ENCODE measurements at places on chromosomes 6 and 20. TPM values are rescaled to one million over a fixed set of nuclear protein-coding genes. Genes with fewer than 3 reads are reported as not detected.

- no peak for DNase-seq
- no peak overlapping the region for H3K4me3 ChIP-seq
- peaks cover 2% of the 10 kb centered on the region for H3K4me1 ChIP-seq
- H3K36me3 ChIP-seq, result peaks cover 2% of the 10 kb centered on the region
Observed at GRCh38 chr20:25439328-25439727, 31.9 kb downstream of the GINS1 start.

DNA sequence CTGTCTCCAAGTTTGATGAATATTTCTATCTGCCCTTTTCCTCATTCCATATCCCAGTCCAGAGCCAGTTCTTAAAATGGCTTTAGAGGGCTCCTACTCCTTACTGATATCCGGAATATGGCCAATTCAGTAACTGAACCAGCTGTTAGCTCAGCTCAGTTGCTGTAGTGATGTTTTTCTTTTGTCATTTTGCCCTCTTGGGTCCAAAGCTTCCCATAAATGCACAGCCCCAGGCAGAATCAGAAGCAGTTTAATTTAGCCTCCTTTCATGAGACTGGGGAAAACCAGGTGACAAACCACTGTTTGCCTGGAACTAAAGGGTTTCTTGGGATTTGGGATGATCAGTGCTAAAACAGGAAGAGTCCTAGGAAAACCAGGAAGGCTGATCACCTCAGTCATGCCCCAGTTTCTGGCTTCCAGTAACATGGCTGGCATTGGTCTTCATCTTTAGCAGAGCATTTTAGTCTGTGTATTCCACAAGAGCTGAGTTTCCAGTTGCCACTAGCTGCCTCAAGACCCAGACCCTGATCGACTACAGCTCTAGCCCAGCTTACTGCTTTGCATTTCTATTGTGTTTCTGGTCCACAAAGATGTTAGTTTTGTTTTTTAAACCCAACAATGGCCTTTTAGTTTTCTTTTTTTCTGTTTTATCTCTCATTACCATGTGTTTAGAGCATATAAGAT is 40.6 kb upstream of the REV3L start:
- no peak for DNase-seq
- no peak overlapping the region for H3K4me3 ChIP-seq
- no peaks in the 10 kb centered on the region for H3K36me3 ChIP-seq
- no peaks in the 10 kb centered on the region for H3K4me1 ChIP-seq
- no peak overlapping the region for H3K27ac ChIP-seq

GRCh38 chr20:63309261-63310071 is 16.5 kb downstream of the COL20A1 start:
- DNase-seq, result peak; percentile 24
- no peak overlapping the region for H3K27ac ChIP-seq
- peaks cover 6% of the 10 kb centered on the region for H3K4me1 ChIP-seq
- no peak overlapping the region for H3K4me3 ChIP-seq
- no peaks in the 10 kb centered on the region for H3K36me3 ChIP-seq

GRCh38 chr20:46021361-46022359 is 7.4 kb upstream of the SLC12A5 start:
- H3K4me1 ChIP-seq, result no peaks in the 10 kb centered on the region
- H3K27ac ChIP-seq, result no peak overlapping the region

DNA sequence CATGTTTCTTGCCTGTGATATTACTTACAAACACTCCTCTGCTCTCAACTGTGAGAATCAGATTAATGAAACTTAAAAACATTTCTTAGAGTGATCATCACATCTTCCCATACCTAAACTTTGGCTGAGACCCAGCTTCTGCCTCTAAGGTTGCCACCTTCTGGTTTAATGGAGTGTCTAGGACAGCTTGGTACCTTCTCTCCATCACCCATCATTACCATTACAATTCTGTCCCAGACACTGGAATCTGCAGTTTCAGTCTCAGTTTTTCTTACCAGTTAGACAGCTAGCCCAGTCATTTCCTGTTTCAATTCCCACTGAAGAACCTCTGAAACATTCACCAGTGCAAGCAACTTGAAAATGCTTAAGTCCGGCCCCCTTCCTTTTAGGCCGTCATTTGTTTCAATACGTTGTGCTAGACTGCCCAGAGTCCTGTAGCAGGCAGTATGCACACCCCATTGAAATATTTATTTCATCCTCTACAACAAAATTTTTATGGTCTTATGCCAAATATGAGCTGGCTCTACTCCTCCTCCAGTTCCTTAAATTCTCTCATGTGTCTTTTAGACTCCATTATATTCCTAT is 107.0 kb upstream of the FOXO3 start:
- no peaks in the 10 kb centered on the region for H3K4me1 ChIP-seq
- no peaks in the 10 kb centered on the region for H3K36me3 ChIP-seq
- DNase-seq, result peak; percentile 78
- no peaks in the 10 kb centered on the region for H3K27me3 ChIP-seq
- H3K4me3 ChIP-seq, result no peak overlapping the region

GRCh38 chr6:113077794-113078193 is 730.7 kb downstream of the RFPL4B start:
- H3K4me3 ChIP-seq, result no peak overlapping the region
- peaks cover 2% of the 10 kb centered on the region for H3K4me1 ChIP-seq
- no peaks in the 10 kb centered on the region for H3K36me3 ChIP-seq
- H3K27me3 ChIP-seq, result no peaks in the 10 kb centered on the region
- DNase-seq, result no peak

GRCh38 chr6:123587838-123588545 is 48.8 kb downstream of the TRDN start:
- H3K27ac ChIP-seq, result no peak overlapping the region
- DNase-seq, result no peak
- no peaks in the 10 kb centered on the region for H3K36me3 ChIP-seq
- no peak overlapping the region for H3K4me3 ChIP-seq

DNA sequence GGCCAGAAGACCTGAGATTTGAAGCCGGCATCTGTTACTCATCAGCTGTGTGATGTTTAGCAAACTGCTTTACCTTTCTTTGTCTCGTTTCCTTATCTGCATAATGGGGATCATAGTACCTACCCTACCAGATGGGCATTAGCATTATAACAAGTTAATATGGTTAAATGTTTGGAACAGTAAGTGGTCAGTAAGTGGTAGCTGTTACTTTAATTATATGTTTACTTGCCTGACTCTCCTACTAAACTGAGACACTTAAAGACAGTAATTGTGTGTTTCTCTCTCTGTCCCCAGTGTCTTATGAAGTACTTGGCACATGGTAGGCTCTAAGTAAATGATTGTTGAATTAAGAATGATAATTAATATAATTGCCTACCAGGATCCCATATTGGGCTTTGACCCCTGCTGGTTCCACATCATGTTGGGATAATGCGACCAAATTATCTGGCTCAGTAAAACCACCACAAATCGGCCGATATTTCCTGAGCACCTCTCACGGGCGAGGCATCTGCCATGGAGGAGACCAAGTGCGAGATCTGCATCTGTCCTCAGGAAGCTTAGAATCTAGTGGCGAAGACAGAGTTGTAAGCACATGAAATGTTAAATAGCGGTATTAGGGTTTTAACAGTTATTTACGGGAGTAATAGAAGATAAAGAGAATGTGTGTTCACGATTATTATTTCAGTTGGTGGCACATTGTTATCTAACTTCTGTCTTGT is 31.4 kb downstream of the PTK7 start:
- no peak overlapping the region for H3K27ac ChIP-seq
- DNase-seq, result no peak
- H3K4me3 ChIP-seq, result no peak overlapping the region
- no peaks in the 10 kb centered on the region for H3K4me1 ChIP-seq

DNA sequence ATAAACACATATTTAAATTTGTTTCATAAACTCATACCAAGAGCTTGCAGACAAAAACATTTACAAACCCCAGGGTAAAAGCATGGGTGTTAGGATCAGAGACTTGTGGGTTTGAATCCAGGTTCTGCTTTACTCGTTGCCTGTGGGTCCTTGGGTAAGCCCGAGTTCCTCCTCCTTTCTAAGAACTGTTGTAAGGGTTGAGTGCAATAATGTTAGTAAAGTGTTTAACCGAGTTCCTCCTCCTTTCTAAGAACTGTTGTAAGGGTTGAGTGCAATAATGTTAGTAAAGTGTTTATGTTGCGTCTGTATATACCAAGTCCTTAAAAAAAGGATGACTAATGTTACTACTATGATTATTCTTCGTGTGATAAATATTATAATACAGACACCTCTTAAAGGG is 18.7 kb downstream of the CCDC170 start:
- no peak overlapping the region for H3K4me3 ChIP-seq
- H3K27ac ChIP-seq, result no peak overlapping the region
- H3K4me1 ChIP-seq, result 0 out of 2 replicates have a peak, but pooled peaks cover 2% of the 10 kb centered on the region
- no peak for DNase-seq

GRCh38 chr6:170211404-170212025 is 79.4 kb downstream of the DLL1 start:
- no peaks in the 10 kb centered on the region for H3K27me3 ChIP-seq
- H3K4me1 ChIP-seq, result no peaks in the 10 kb centered on the region
- no peak for DNase-seq

DNA sequence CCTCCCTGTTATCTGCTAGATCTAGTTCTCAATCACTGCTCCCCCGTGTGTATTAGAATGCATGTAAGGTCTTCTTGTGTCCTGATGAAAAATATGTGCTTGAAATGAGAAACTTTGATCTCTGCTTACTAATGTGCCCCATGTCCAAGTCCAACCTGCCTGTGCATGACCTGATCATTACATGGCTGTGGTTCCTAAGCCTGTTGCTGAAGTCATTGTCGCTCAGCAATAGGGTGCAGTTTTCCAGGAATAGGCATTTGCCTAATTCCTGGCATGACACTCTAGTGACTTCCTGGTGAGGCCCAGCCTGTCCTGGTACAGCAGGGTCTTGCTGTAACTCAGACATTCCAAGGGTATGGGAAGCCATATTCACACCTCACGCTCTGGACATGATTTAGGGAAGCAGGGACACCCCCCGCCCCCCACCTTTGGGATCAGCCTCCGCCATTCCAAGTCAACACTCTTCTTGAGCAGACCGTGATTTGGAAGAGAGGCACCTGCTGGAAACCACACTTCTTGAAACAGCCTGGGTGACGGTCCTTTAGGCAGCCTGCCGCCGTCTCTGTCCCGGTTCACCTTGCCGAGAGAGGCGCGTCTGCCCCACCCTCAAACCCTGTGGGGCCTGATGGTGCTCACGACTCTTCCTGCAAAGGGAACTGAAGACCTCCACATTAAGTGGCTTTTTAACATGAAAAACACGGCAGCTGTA is 73.4 kb downstream of the PTPN1 start:
- H3K27me3 ChIP-seq, result no peaks in the 10 kb centered on the region
- 0 out of 2 replicates have a peak overlapping the region, but pooled peaks have one; percentile 10 for H3K27ac ChIP-seq
- H3K4me3 ChIP-seq, result no peak overlapping the region

- no peaks in the 10 kb centered on the region for H3K27me3 ChIP-seq
- no peaks in the 10 kb centered on the region for H3K36me3 ChIP-seq
- peaks cover 5% of the 10 kb centered on the region for H3K4me1 ChIP-seq
Observed at GRCh38 chr20:44720997-44721784, 6.0 kb downstream of the CCN5 start.

Gene LY6G5C
- 0.18 TPM for total RNA-seq

Gene SNAI1
- total RNA-seq, result 0.54 TPM

Gene PRELID3B
- 80.8 TPM for total RNA-seq

Gene RBPJL
- total RNA-seq, result not detected

Gene ULBP2
- 7.2 TPM for total RNA-seq

Gene PDYN
- total RNA-seq, result not detected

Gene TSPO2
- total RNA-seq, result not detected

Gene SMLR1
- not detected for total RNA-seq

Gene ERVFRD-1
- total RNA-seq, result not detected
